Activated naive CD4-positive, alpha-beta T cell treated with Interleukin-2 at 50 U/mL for 16 hours (primary cell): ENCODE measurements at places on chromosomes 6 and 20.

GRCh38 chr20:41249411-41250281 lies 67.9 kb downstream of the ZHX3 start:
- DNase-seq, result no peak

DNA sequence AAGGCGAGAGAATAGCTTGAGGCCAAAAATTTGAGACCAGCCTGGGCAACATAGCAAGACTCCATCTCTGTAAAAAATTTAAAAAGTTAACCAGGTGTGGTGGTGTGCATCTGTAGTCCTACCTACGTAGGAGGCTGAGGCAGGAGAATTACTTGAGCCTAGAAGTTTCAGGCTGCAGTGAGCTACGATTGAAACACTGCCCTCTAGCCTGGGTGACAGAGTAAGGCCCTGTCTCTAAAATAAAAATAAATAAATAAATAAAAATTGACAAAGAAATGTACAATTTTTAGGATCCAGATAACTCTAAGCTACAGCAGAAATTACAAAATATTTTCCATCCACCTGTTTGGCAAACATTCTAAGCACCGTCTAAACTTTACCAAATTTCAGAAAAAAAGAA lies 941.0 kb upstream of the ADGRB3 start:
- DNase-seq, result no peak

DNA sequence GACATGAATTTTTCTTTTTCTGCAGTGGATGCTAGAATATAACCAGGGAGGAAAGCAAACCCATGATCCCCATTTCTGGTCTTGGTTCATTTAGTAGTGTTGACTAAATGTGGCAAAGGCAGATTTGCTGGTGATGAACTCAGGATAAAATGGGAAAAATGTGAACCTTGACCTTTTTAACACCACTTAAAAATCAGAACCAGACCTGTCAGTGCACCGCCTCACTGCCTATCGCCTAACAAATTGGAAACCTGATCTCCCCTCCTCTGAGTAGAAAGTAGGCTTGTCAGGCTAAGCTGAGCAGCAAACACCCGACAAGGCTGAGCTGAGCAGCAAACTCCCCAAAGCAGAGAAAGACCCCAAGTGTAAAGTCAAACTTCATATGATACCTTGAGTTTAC lies 254.8 kb downstream of the FOXC1 start:
- no peak for DNase-seq

DNA sequence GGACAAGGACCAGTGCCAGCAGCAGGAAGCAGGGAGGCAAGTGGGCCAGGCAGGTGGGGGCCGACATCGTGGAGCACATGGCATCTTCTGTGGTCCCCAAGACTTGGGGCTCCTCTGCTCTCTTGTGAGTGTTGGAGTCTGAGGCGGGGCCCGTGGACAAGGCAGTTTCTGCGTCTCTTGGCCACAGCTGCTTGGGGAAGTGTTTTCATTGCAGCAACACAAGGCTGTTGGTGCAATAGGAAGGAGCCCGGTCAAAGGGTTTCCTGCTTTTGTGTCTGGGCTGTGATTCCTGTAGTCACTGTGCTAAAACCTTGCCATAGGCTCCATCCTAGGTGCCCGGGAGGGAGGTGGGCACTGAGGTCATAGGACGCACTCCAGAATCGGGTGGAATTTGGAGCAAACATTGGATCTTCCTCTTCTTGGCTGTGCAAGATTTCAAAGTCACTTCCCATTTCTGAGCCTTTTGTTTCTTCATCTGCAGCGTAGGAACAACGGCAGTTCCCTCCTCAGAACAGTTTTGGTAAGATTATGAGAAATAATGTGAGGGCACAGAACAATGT lies at the start of gene SIRPB2:
SIRPB2 (minus strand) TSS at position 140 of the 560 bp plus-strand sequence; CDS start at position 79, 61 bp downstream.
- DNase-seq, result no peak

GRCh38 chr6:3340894-3341293 lies 82.1 kb downstream of the PSMG4 start:
- DNase-seq, result no peak

DNA sequence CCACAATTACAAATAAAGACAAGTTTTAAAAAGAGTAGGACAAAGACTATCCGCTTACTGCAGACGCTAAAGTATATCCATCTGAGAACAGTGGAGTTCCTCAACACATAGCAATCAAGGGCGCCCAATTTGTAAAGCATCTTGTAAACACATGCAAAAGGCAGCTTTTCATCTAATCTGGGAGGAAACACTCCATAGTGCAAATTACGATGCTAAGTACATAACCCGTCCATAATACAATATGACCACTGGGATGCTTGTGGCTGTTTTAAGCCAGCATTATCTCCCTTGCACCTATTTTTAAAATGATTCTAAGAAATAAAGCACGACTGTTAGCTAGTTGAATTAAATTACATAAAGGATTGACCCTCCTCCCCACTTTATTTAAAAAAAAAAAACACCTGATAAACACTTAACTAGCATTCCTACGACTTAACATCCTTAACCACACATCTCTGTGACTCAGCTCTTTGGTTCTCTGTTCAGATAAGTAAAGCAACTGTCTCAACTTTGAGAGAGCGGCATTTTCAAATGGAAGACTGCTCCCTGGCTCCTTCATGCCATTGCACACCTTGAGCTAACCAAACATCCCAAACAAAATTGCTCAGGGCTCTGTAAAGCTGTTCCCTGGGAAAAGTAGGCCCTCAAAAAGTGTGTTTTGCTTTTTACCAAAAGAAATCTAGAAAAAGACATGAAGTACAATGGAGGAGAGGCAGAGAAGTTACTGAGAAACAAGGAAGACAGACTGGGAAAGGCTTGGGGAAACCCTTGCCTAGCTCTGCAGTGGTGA lies 14.2 kb downstream of the SLC22A23 start:
- no peak for DNase-seq

GRCh38 chr6:74434171-74434570 lies 738.2 kb downstream of the CD109 start:
- no peak for DNase-seq

GRCh38 chr6:25053875-25054371 lies 118.2 kb upstream of the RIPOR2 start:
- no peak for DNase-seq

- no peak for DNase-seq
Measured at GRCh38 chr6:116215414-116215813, 38.5 kb downstream of the TSPYL4 start.

DNA sequence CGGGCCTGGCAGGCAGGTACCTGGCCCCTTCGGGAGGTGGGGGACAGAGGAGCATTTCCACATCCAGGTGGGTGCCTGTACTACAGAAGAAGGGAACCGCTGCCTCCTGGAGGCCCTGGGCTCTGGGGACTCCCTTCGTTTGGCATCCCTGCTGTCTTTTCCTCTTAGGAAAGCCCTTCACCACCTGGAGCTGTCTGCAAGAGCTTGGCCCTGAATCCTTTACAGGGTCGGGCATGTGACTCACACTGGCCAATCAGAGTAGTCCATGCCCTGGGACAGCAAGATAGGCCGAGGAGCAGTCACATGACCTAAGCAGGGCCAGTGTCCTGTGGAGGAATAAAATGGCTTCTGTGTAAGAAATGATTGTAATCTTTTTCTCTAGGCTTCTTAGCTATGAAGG lies 224.9 kb downstream of the ANKRD60 start:
- DNase-seq, result no peak
